ENCODE measurements at places on chromosomes 11 and 22.
A peak's percentile ranks its signal among the peaks of the same experiment; 100 is the strongest.

- no peak for DNase-seq
Observed at GRCh38 chr11:66488957-66489356, 8.7 kb downstream of the DPP3 start.

DNA sequence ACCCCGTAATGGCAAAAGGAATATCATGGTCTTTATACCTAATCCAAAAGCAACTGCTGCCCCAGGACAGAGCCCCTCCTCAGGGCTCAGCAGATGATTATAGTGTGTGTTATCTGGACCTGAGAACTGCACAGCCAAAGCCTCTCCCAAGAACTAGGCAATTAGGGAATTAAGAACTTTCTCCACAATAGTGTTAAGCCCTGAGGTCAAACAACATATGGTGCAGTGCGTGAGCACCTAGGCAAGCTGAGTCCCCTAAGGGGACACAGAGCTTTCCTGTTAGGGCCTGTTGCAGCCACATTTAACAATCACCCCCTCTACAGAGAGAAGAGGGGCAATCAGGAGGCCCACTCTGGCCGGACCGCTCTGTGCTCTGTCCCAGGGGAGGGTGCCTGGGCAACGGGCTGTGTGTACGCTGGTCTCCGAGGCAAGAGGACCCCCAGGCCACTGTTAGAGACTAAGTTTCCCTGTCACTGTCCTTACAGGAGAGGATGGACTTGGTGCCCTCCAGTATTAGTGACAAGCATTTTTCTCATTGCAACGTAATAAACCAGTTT lies 1.4 kb upstream of the KCNJ5 start:
- no peak for DNase-seq

- DNase-seq = peak; percentile 43
Observed at GRCh38 chr11:46006418-46007070, 84.1 kb downstream of the LARGE2 start.

GRCh38 chr11:9155930-9156329 lies 64.5 kb upstream of the SCUBE2 start:
- DNase-seq = no peak

DNA sequence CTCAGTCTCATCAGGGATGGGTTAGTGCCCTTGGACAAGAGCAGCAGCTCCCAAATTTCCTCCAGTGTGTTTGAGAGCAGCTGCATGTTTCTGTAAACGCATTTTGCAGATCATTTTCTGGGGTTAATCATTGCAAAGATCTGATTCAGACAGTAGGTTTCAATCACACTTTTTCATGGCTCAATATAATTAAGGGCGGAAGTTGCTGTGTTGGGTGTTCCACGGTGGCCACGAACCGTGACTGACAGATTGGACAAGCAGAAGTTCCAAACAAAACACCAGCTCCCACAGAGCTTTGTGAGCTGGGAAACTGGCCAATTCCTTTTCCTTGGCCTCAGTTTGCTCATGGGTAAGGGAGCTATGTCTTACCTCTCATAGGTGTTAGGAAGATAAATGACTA lies 8.4 kb upstream of the RASSF10 start:
- no peak for DNase-seq

All from pulmonary artery endothelial cell (primary cell).